Mesenchymal stem cell (in vitro differentiated cells and primary cell): ENCODE measurements at places on chromosomes 3 and 15.

DNA sequence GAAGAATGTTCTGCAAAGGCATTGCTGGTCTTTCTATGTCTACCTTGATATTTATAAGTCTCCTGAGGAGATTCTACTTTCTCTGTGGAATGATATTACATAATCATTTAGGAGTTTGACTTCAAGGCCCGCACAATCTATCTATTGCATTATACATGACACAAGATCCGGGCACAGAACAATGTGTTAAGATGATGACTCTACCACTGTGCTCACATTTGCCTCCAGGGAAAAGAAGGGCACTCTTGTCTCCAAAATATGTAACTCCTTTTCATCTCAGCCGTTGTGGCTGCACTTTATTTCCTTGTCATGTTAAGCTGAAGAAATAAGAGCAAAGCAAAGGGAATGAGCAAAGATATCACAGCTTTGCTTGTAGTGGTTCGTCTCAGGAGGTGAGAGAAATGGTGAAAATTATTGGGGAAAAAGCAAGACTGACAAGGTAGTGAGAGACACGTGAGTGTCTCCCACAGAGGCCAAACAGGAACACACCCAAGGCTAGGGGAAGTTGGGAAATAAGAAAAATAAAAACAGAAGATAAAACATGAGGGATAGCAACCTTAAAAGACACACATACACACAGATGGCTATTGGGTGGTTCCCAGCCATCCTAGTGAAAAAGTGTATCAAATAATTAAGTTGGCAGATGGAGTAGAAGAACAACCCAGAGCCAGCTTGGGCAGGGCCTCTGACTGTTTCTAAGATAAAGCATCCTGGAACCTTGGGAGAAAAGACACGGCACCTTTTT lies 184.3 kb downstream of the P3H2 start:
- DNase-seq, result no peak

DNA sequence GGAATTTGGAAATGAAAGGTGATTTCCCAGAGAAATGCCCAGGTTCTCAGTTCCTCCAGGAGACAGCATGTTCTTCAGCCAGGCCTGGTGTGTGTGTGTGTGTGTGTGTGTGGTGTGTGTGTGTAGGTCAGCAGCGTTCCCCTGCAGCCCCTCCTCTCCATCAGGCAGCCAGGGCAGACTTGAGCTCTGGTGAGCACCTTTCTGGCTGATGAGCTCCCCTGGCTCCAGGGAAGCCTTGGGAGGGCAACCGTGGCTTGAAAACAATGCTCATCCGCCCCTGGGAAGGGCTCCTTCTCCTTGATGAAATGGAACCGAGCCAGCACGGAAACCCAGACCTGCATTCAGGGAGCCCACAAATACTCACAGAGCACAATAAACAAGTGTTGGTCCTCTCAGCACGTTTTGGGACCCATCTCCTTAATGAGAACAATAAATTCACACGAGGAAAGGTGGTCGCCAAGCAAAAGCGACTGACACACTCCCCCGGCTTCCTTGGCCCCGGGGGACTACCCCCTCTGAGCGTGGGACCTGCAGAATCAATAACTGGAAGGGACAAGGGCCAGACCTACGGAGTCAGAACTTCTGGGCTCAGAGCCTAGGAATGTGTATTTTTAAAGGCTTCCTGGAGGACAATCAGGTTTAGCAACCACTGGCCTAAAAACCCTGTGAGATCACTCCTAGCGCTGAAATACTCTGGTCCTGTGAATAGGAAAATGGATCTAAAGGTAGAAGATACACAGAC lies 38.6 kb upstream of the HES1 start:
- DNase-seq, result no peak

- DNase-seq, result peak; percentile 40
These were observed 84.7 kb downstream of the SQOR start for GRCh38 chr15:45719490-45719889.

DNA sequence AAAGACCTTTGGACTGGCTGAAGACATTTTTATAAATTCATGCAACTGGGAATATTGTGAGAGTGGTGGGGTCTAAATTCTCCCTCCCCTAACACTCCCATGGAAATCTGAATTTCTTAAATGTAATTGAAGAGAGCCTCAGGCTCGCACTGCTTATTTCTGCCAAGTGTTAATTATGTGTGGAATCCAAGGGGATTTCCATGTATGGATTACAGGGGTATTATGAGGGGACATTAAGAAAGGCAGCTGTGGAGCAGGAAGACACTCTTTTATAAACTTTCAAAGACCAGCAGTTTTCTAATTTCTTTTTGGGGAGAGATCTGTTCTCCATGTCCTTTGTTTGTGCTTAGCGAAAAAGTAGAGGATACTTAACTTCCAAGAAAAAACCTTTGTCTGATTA lies 152.1 kb upstream of the TBL1XR1 start:
- no peak for DNase-seq

DNA sequence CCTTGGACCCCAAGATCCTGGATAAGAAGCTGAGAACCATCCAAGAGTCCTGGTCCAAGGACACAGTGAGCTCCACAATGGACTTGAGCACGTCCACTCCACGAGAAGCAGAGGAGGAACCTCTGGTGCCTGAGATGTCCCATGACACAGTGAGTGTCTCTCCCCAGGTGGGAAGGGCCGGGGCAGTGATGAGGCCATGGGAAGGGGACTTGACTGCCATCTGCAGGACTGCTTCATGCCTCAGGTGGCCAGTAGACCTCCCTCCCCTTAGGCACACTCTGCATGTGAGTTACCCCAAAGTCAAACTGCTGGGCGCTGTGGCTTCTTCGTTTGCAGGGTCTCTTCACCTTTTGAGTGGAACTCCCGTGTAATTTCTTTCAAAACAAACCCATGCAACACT lies 59.7 kb downstream of the CCDC33 start:
- DNase-seq, result no peak

GRCh38 chr3:141039589-141039988 lies 11.6 kb upstream of the SPSB4 start:
- no peak for DNase-seq

DNA sequence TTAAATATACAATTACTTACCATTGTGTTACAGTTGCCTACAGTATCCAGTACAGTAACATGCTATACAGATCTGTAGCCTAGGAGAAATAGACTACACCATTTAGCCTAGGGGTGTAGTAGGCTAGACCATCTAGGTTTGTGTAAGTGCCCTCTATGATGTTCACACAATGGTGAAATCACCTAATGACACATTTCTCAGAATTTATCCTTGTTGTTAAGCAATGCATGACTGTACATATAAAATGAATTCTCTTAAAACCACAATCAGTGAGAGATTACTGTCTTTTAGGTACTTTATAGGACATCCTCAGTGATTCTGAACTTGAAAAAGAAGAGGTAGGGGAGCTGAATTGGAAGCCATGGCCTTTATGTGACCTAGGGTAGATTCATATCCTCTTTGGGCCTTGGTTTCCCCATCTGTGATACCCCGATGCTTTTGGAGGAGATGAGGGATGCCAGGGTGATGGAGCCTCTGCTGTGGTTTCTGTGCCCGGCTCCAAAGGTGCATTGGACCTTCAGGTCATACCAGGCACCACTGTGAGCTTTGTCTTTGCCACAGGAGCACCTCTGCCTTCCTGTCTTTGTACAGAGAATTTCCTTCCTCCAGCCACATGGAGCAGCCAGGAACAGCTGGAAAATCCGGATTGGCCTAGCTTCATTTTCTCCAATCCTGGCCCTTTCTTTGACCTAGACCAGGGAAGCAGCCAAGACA lies 51.9 kb upstream of the FLNB start:
- DNase-seq, result peak; percentile 90

- peak; percentile 15 for DNase-seq
These were observed 8.2 kb downstream of the RCN2 start for GRCh38 chr15:76939715-76940114.

- peak; percentile 59 for DNase-seq
These were observed 3.0 kb upstream of the SHC4 start for GRCh38 chr15:48966595-48967301.

GRCh38 chr3:13557417-13557816 lies 8.5 kb downstream of the FBLN2 start:
- no peak for DNase-seq

DNA sequence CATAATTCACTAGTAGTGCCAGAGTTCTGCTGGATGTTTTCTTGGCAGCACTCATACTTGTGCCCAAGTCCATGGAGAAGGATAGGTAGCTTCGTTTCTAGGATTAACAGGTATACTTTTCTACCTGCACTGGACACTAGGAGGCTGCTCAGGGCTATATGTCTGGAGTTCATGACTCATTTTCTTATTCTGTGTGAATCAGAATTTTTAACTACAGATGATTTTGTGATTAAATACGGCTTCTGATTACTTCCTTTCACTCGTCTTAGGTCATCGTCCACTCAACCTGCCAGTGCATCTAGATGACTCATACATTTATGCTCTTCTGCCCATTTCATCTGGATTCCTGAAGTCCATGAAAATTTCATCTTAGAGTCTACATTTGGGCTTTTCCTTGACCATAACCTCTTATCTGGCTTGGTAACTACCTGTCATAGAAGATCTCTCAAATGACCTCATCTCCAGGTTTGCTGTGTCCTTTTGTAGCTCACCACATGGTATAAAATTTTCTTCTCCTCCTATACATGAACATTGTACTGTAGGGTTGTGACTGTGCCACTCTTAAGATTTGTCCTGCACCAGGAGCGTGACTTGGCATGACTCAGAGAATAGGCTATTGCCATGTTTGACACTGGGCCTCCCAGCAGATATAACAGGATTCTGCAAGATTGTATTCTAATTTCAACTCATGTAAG lies 66.7 kb upstream of the GCSAM start:
- DNase-seq, result no peak
